ENCODE measurements at places on chromosomes 7 and 10. TPM values are rescaled to one million over a fixed set of nuclear protein-coding genes. Genes with fewer than 3 reads are reported as not detected.
A peak's percentile ranks its signal among the peaks of the same experiment; 100 is the strongest.

GRCh38 chr7:139117599-139118233 is 8.2 kb upstream of the ZC3HAV1 start:
- H3K36me3 ChIP-seq, result no peaks in the 10 kb centered on the region
- H3K27ac ChIP-seq, result peak overlapping the region; percentile 47
- no peaks in the 10 kb centered on the region for H3K27me3 ChIP-seq
- peak overlapping the region; percentile 51 for H3K4me3 ChIP-seq

GRCh38 chr10:47347303-47347675 is 874 bp upstream of the RBP3 start:
- no peak overlapping the region for H3K4me3 ChIP-seq
- DNase-seq, result no peak
- H3K27me3 ChIP-seq, result no peaks in the 10 kb centered on the region

The C10orf67 gene
- total RNA-seq, result 0.21 TPM

The FRMPD2 gene
- total RNA-seq, result 0.98 TPM

DNA sequence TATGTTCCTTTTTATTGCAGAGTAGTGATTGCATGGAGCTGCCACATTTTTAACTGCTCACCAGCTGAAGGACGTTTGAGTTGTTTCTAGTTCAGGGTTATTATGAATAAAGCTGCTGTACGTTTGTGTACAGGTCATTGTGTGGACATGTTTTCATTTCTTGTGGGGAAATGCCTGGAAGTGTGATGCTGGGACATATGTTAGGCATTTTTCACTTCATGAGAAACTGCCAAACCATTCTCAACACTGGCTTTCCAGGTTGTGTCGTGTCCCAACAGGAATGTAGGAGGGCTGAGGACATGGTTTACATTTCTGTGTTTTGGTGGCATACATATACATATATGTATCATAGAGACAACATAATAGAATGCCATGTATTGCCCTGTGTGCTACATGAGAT is 73.0 kb downstream of the NEURL1 start:
- no peaks in the 10 kb centered on the region for H3K4me1 ChIP-seq
- H3K36me3 ChIP-seq, result no peaks in the 10 kb centered on the region
- no peak overlapping the region for H3K4me3 ChIP-seq
- no peak overlapping the region for H3K27ac ChIP-seq
- no peak for DNase-seq

GRCh38 chr10:47401210-47401609 is 17.1 kb upstream of the ZNF488 start:
- H3K36me3 ChIP-seq, result peaks cover 7% of the 10 kb centered on the region
- no peak overlapping the region for H3K4me3 ChIP-seq
- no peak overlapping the region for H3K27ac ChIP-seq
- H3K27me3 ChIP-seq, result no peaks in the 10 kb centered on the region

- H3K27ac ChIP-seq, result no peak overlapping the region
- H3K4me1 ChIP-seq, result no peaks in the 10 kb centered on the region
- H3K4me3 ChIP-seq, result no peak overlapping the region
- H3K36me3 ChIP-seq, result no peaks in the 10 kb centered on the region
- no peak for DNase-seq
Observed at GRCh38 chr10:78335691-78336401, 302.2 kb downstream of the RPS24 start.

The CYP2E1 gene
- total RNA-seq, result not detected

The CASTOR2 gene
- total RNA-seq, result 2.6 TPM

The FIS1 gene
- 213 TPM for total RNA-seq

- peaks cover 5% of the 10 kb centered on the region for H3K4me1 ChIP-seq
- H3K36me3 ChIP-seq, result no peaks in the 10 kb centered on the region
- H3K27ac ChIP-seq, result no peak overlapping the region
- DNase-seq, result peak; percentile 54
Observed at GRCh38 chr10:121696854-121697253, 98.6 kb upstream of the FGFR2 start.

DNA sequence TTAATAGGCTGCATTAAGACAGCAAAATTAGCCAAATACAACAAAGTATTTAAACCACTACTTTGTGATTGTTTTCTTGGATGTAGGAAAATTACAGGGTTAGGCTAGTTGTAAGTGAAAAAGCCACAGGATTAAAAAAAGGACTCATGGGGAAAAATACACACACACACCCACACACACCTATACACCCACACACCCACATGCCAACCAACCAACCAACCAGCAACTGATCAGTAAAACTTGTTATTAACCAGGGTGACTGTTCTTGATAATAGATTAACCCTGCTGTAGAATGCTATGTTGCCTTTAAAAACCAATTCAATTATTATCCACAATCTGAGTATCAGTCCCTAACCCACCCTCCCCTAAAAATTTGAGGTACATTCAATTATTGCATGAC is 49.0 kb downstream of the MTPN start:
- H3K4me3 ChIP-seq, result no peak overlapping the region
- no peak overlapping the region for H3K27ac ChIP-seq
- peaks cover 23% of the 10 kb centered on the region for H3K4me1 ChIP-seq

GRCh38 chr7:55060636-55061022 is 41.8 kb downstream of the EGFR start:
- peaks cover 60% of the 10 kb centered on the region for H3K36me3 ChIP-seq
- H3K27me3 ChIP-seq, result no peaks in the 10 kb centered on the region
- H3K27ac ChIP-seq, result no peak overlapping the region
- no peak for DNase-seq
- peaks cover 67% of the 10 kb centered on the region for H3K4me1 ChIP-seq

- no peak overlapping the region for H3K27ac ChIP-seq
- peak; percentile 13 for DNase-seq
- H3K36me3 ChIP-seq, result no peaks in the 10 kb centered on the region
- H3K4me1 ChIP-seq, result no peaks in the 10 kb centered on the region
- H3K4me3 ChIP-seq, result no peak overlapping the region
- no peaks in the 10 kb centered on the region for H3K27me3 ChIP-seq
Observed at GRCh38 chr7:12052211-12052610, 158.9 kb upstream of the TMEM106B start.

- H3K36me3 ChIP-seq, result no peaks in the 10 kb centered on the region
- H3K27ac ChIP-seq, result no peak overlapping the region
- peak; percentile 52 for DNase-seq
- no peaks in the 10 kb centered on the region for H3K4me1 ChIP-seq
- no peaks in the 10 kb centered on the region for H3K27me3 ChIP-seq
- H3K4me3 ChIP-seq, result no peak overlapping the region
Observed at GRCh38 chr7:41817386-41817785, 114.5 kb upstream of the INHBA start.

GRCh38 chr10:109866168-109866994 is 56.9 kb downstream of the XPNPEP1 start:
- H3K27me3 ChIP-seq, result no peaks in the 10 kb centered on the region
- H3K36me3 ChIP-seq, result peaks cover 41% of the 10 kb centered on the region
- H3K27ac ChIP-seq, result no peak overlapping the region
- no peak overlapping the region for H3K4me3 ChIP-seq
- H3K4me1 ChIP-seq, result no peaks in the 10 kb centered on the region

The CTAGE15 gene
- total RNA-seq, result 2.8 TPM

The ABCB4 gene
- total RNA-seq, result not detected

GRCh38 chr7:39620486-39620885 is 2.9 kb upstream of the RALA start:
- peaks cover 12% of the 10 kb centered on the region for H3K36me3 ChIP-seq
- H3K27ac ChIP-seq, result no peak overlapping the region
- no peaks in the 10 kb centered on the region for H3K27me3 ChIP-seq
- DNase-seq, result no peak

DNA sequence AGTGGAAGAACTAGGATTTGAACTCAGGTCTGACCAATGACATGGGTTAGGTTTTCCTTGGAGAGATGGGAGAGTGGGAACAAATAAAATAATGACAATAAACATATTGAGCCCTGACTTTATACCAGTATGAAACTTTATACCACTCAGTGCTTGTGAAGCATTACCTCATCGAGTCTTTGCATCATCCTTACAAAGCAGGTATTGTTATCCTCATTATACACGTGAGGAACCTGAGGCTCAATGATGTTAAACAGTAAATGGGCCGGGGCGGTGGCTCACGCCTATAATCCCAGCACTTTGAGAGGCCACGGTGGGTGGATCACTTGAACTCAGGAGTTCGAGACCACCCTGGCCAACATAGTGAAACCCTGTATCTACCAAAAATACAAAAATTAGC is 47.7 kb downstream of the HHEX start:
- no peaks in the 10 kb centered on the region for H3K4me1 ChIP-seq
- H3K27me3 ChIP-seq, result peaks cover 23% of the 10 kb centered on the region
- H3K4me3 ChIP-seq, result no peak overlapping the region
- H3K36me3 ChIP-seq, result no peaks in the 10 kb centered on the region

DNA sequence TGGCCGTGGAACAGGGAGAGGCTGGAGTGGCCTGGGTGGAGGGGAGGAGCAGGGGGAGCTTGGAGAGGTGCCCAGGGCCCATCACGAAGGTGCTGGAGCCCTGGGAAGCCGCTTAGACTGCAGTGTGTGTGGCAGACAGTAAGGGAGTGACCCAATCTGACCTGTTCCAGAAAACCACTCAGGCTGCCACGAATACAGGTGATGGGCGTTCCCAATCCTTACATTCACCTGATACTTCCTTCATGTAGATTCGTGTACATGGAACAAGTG is 161.7 kb downstream of the SVIL start:
- H3K4me1 ChIP-seq, result peaks cover 15% of the 10 kb centered on the region
- no peak for DNase-seq
- no peaks in the 10 kb centered on the region for H3K27me3 ChIP-seq
- H3K4me3 ChIP-seq, result no peak overlapping the region

The CYP2C19 gene
- total RNA-seq, result not detected

- H3K4me1 ChIP-seq, result no peaks in the 10 kb centered on the region
- H3K36me3 ChIP-seq, result peaks cover 83% of the 10 kb centered on the region
- DNase-seq, result no peak
- no peak overlapping the region for H3K4me3 ChIP-seq
- no peaks in the 10 kb centered on the region for H3K27me3 ChIP-seq
Observed at GRCh38 chr10:131968949-131969348, 12.8 kb downstream of the BNIP3 start.

- no peaks in the 10 kb centered on the region for H3K4me1 ChIP-seq
- DNase-seq, result no peak
- no peaks in the 10 kb centered on the region for H3K36me3 ChIP-seq
Observed at GRCh38 chr7:48274662-48275061, 103.4 kb downstream of the ABCA13 start.

- H3K36me3 ChIP-seq, result no peaks in the 10 kb centered on the region
- no peak overlapping the region for H3K27ac ChIP-seq
- no peak overlapping the region for H3K4me3 ChIP-seq
- H3K4me1 ChIP-seq, result peaks cover 16% of the 10 kb centered on the region
- H3K27me3 ChIP-seq, result no peaks in the 10 kb centered on the region
Observed at GRCh38 chr10:77478247-77478961, 159.2 kb downstream of the KCNMA1 start.

The DNAH11 gene
- 0.91 TPM for total RNA-seq

GRCh38 chr7:157541295-157542067 is 204.7 kb downstream of the DNAJB6 start:
- no peak for DNase-seq
- H3K4me1 ChIP-seq, result no peaks in the 10 kb centered on the region
- H3K4me3 ChIP-seq, result no peak overlapping the region
- H3K27ac ChIP-seq, result no peak overlapping the region
- no peaks in the 10 kb centered on the region for H3K36me3 ChIP-seq

GRCh38 chr7:128262273-128263028 is 21.4 kb downstream of the LEP start:
- H3K4me1 ChIP-seq, result peaks cover 38% of the 10 kb centered on the region
- H3K27ac ChIP-seq, result peak overlapping the region; percentile 63
- no peaks in the 10 kb centered on the region for H3K27me3 ChIP-seq
- no peak overlapping the region for H3K4me3 ChIP-seq
- peaks cover 5% of the 10 kb centered on the region for H3K36me3 ChIP-seq
- no peak for DNase-seq

- H3K4me1 ChIP-seq, result peaks cover 19% of the 10 kb centered on the region
- H3K27me3 ChIP-seq, result no peaks in the 10 kb centered on the region
- peak; percentile 85 for DNase-seq
- no peaks in the 10 kb centered on the region for H3K36me3 ChIP-seq
Observed at GRCh38 chr7:40986351-40986873, 716.5 kb downstream of the INHBA start.

DNA sequence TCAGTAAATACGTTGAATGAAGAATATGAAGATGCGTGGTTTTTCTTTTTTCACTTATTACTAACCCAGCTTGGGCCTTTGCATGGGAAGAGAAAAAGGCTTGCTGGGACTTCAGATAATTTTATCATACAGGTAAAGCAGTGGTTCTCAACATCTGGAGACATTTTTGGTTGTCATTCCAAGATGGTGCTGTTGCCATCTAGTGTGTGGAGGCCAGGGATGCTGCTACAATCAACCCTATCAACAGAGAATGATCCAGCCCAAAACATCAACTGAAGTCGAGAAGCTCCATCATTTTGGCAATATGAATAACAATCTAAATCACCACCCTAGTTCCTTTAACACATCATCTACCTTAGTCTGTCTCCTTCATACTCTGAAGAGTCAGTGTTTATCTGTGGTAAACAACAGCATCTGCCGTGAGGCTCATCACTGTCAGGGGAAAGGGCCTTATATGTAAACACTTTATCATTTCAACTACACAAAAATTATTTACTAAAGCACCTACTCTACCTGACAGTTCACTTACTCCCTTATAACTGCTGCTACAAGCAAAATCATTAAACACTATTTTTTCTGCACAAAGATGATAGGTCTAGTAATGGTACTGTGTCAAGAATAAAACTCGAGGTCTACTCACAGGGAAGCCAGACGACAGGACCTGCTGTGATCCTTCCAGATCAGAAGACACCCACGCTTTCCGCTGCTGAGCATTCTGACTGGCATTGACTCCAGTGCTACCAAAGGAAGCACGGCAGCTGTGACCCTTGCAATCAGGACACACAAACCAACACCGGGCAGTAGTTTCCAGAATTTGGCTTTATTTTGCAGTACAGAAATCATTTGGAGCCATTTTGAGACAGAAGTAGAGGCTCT is 48.6 kb downstream of the GDI2 start:
- no peak for DNase-seq
- H3K4me3 ChIP-seq, result no peak overlapping the region
- H3K4me1 ChIP-seq, result no peaks in the 10 kb centered on the region
- H3K36me3 ChIP-seq, result peaks cover 98% of the 10 kb centered on the region

DNA sequence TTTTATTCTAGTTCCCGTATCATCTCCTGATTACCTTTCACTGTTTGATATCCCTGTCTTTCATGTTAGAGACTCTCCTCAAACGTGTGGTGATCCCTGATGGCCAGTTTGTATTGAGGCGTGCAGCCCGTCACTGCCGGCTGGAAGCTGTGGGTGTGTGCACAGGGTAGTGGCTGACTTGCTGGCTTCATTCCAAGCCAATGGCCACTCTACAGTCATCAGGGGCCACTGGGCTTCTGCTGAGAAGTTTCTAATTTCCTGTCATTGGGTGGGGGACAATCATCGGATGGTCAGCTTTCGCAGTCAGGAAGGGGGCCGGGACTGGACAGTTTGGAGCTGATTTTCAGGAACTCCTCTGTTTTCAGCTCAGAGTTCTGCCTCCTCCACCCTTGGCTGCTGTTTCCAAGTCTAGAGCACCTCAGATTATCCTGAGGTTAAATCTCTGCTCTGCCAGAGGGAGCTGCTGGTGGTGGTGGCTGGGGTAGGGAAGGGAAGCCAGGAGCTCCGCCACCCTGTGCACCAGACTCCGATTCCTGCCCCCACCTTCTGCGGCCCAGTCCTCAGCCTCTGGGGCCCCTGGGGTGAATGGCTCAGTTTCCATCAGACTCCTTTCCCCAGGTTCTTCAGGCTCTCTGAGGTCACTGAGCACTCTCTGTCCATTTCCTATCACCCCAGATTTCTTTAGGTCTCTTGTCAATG is 34.9 kb downstream of the BAIAP2L1 start:
- H3K27ac ChIP-seq, result no peak overlapping the region
- peaks cover 22% of the 10 kb centered on the region for H3K36me3 ChIP-seq
- peaks cover 24% of the 10 kb centered on the region for H3K4me1 ChIP-seq
- DNase-seq, result no peak
- no peaks in the 10 kb centered on the region for H3K27me3 ChIP-seq

- no peaks in the 10 kb centered on the region for H3K27me3 ChIP-seq
- no peak overlapping the region for H3K27ac ChIP-seq
- no peaks in the 10 kb centered on the region for H3K4me1 ChIP-seq
Observed at GRCh38 chr10:61541960-61542359, 88.8 kb upstream of the TMEM26 start.

The RBP4 gene
- not detected for total RNA-seq

The CTBP2 gene
- 152 TPM for total RNA-seq
